ENCODE measurements at places on chromosomes 6 and 20.

DNA sequence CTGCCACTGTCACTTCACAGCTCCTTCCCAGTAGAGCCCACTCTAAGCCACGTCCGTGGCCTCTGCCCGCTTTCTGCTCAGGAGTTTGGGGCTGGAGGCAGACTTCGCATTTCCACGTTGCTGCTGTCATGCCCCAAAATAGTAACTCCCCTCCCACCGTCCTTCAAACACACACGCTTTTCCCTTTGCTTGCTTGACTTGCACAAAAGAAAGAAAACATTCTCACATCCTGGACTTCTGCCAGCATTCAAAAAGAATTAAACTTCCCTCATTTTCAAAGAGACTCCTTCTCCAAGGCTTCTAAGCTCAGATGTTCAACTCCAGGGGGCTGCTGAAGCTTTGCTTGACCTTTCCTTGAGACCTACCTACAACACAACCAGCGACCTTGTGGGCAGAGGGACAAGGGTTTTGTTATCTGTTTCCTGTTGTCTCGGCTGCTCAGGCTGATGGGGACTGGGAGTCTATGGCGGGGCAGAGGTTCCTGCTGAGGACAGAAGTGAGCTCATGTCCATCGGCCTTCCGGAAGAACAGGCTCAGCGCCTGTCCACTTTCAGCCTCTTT, 263.8 kb upstream of the FOXQ1 start:
- ATAC-seq: no peak

- ATAC-seq: peak; percentile 15
These were observed 48.5 kb downstream of the STK4 start for GRCh38 chr20:45014671-45015415.

GRCh38 chr20:52432740-52433139, 241.2 kb upstream of the ZFP64 start:
- ATAC-seq: no peak

DNA sequence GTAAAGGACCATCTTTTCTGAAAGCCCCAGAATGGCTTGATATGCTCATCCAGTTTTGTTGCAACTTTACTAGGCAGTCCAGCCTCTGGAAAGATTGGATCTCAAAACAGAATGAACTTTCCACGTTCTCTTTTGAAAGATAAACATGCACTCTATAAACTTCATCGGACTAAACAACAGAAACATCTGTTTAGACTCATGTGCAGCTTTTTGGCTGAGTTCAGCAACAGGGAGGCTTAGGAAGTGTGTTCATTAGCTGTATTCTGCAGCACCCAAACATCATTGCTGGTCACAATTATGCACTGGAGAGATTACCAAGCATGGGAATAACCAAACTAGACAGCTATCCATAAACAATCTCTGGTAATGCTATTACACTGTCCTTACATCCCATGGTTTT, 180.5 kb downstream of the TENT5A start:
- no peak for ATAC-seq

DNA sequence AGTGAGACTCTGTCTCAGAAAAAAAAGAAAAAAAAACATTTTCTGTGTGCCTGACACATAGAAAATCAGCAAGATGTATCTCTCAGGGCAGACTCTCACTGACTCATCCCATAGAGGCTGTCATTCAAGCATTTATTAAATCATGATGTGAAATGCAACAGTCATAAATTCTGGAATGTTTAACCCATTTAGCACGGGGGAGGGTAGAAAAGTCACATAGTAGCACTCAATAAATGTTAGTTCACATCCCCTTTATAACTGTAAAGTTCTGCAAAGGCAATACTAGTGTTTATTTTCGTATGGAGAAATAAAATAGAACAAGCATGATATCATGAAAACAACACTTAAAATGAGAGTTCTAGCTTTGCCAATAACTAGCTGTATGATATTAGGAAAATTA, 15.5 kb upstream of the CARMIL1 start:
- ATAC-seq: no peak

Data from activated CD4-positive, CD25-positive, alpha-beta regulatory T cell treated with anti-CD3 and anti-CD28 coated beads, Interleukin-2, amount 50 U/mL, for 24 hours (primary cell).